ENCODE measurements at places on chromosomes 5 and 9. TPM values are rescaled to one million over a fixed set of nuclear protein-coding genes. Genes with fewer than 3 reads are reported as not detected.

Gene RNF130
- 89.7 TPM for total RNA-seq

Gene SLC35A4
- 12.8 TPM for total RNA-seq

Gene JADE2
- total RNA-seq: 26.1 TPM

Gene GPR150
- total RNA-seq: not detected

Gene SETD9
- total RNA-seq: 12.0 TPM

Gene PHF24
- 11.2 TPM for total RNA-seq

Gene EIF4EBP3
- total RNA-seq: 5.6 TPM

Gene CCNB1
- 26.3 TPM for total RNA-seq

Gene GOLPH3
- 62.5 TPM for total RNA-seq
